Kidney glomerular epithelial cell (primary cell): ENCODE measurements at places on chromosomes 16 and 17.

GRCh38 chr16:68739964-68740627, 3.0 kb downstream of the CDH1 start:
- peak; percentile 84 for DNase-seq

DNA sequence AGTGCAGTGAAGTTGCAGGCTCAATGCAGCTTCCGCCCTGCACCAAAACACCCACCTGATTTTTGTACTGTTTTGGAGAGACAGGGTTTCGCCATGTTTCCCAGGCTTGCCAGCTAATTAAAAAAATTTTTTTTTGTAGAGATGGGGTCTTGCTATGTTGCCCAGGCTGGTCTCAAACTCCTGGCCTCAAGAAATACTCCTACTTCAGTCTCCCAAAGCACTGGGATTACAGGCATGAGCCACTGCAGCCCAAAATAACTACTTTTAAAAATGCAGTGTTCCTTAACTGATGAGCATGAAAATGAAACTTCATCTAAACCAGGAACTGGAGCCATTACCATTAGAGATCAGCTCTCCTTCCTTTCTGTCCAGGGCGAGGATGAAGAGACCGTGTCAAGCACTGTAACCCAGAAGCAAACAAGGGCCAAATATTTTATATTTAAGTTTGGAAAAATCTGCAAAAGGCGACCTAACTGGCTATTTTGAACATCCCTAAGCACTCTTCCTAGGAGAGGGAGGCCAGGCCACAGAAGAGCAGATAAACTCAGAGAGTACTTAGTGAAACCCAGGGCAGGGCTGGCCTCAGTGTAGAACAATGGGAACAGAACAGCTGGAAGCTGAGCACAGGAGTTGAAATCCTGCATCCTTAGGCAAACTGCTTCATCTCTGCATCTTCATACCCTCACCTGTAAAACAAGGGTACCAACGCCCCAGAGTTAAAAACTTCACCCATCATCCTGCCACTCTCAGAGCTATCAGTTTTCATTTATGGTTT, 24.0 kb downstream of the CREBBP start:
- no peak for DNase-seq

DNA sequence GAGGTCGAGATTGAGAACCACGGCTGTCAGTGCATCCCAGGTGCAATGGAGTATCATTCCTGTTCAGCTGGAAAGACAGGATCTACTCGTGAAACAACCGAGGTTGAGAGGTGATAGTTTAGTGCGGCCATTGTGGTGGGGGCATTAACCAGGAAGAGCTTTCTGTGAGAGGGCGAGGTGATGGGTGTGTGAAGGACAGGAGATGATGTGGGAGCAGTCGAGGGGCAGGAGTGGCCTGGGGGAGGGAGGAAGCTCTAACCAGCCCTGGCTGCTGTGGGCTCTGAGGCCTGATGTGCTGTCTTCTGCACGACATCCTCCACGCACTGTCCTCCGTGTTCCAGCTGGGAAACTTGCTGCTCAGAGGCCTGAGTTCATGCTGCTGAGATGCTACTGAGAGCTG, 22.0 kb downstream of the GOSR2 start:
- no peak for DNase-seq

DNA sequence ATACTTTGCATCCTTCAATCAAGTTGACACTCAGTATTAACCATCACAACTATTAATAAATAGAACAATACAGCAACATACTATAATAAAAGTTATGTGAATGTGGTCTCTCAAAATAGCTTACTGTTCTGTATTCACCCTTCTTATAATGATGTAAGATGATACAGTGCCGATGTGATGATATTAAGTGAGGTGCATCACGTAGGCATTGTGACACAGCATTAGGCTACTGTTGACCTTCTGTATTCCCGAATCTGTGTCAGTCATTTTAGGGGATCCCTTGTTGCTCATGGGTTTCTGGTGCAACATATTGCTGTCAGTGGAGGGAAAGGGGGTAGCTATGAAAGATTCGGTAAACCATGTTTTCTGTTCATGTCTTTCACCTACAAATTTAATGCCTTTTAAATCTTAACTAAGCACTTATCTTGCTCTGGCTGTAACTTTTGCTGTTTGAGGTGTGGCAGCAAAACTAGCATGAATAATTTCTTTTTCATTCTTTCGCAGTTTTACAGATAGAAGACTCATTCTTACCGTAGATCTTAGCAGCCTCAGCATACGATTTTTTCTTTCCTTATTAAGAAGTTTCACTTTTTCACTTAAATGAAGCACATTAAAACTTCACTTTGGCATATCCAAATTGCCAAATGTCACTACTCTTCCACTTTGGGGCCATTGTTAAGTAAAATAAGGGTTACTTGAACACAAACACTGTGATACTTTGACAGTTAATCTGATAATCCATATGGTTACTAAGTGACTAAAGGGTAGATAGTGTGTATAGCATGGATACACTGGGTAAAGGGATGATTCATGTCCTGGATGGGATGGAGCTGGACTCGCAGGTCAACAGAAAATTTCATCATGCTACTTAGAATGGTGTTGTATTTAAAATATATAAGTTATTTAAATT, 29.6 kb downstream of the NFAT5 start:
- no peak for DNase-seq

DNA sequence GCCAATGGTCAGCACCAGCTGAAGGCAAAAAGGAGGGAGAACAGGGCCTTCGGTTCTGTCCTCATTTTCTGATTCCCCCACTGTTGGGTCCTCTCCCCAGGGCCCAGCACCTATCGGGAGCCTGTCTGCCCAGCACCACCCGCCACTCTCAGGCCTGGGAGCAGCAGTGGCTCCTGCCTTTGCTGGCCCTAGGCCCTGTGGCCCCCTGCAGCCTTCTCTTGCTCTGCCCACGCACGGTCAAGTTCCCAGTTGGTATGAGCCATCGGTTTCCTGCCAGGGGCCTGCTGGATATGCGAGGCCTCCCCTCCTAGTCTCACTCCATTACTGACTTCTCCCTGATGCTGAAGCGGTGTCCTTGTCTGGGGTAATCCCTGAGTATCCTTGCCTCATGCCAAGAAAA, 37.5 kb downstream of the HSBP1 start:
- no peak for DNase-seq

DNA sequence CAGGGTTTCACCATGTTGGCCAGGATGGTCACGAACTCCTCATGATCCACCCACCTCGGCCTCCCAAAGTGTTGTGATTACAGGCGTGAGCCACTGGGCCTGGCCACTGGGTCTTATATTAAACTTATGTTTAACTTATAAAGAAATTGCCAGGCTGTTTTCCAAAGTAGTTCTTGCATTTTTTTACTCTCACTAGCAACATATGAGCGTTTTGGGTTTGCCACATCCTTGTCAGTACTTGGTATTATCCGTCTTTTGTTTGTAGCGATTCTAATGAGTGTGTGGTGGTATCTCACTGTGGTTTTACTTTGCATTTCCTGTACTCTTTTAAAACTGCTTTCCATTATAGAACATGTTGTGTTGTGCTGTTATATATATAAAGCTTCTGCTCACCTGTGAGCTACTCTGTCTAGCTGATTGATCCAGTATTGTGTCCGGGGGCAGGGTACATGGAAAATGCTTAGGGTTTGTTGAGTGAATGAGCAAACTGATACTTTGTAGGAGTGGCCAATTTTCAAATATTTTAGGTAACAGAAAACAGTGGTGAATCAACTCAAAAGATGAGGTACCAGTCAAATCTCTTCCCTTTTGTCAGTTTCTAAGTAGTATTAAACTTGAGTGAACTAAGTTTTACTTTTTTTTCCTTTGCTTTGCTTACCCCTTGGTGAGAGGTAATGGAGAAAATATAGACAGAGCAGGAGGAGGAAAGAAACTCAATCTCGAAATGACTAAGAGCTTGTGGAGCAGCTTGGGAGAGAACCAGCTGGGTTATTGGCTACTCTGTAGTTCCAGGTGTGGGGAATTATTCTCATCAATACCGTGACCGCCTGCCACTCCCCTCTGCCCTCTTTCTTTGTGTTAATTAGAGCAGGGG, 75.8 kb downstream of the PITPNC1 start:
- DNase-seq: no peak

DNA sequence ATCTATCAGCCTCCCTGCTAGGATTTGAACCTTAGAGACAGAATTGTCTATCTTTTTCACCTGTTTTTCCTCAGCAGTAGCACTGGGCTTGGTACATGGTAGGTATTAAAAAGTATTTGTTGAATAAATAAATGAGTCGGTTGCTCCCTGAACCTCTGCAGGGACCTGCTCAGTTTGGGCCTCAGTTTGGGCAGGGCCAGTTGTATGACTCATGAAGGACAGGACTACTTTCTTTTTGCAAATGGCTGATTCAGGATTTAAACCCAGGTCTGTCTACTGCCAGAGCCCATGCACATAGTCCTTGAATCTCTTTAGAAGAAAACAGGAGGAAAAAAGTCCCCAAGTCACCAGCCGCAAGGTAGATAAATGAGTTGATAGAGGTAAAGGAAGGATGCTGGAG, 3.1 kb downstream of the MMP2 start:
- no peak for DNase-seq

- DNase-seq: no peak
Observed at GRCh38 chr16:56336071-56336688, 89.2 kb downstream of the AMFR start.

DNA sequence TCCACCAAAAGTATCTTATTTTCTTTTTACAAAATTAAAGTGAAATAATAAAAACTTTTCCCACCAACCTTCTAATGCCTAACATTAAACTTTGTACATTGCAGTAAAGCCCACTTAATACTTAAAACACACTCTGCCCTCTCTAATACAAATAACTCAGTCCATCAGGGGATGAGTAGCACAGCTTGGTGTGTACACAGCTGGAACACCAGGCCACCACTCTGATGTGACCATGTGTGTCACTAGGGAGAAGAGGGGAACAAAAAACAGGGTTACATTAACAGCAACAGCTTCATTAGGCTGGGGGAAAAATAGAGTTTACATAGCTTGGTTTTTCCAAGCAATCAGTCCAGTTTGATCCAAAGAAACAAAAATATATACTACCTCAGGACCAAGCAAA, 295.0 kb downstream of the CEP112 start:
- DNase-seq: no peak

- DNase-seq: no peak
Observed at GRCh38 chr17:58303971-58304749, 23.4 kb upstream of the MPO start.

- DNase-seq: peak; percentile 22
Observed at GRCh38 chr17:32960815-32961214, 30.8 kb upstream of the SPACA3 start.

- no peak for DNase-seq
Observed at GRCh38 chr17:80272366-80272765, 11.7 kb downstream of the RNF213 start.

- DNase-seq: no peak
Observed at GRCh38 chr17:39719563-39720355, 10.6 kb downstream of the MIEN1 start.

DNA sequence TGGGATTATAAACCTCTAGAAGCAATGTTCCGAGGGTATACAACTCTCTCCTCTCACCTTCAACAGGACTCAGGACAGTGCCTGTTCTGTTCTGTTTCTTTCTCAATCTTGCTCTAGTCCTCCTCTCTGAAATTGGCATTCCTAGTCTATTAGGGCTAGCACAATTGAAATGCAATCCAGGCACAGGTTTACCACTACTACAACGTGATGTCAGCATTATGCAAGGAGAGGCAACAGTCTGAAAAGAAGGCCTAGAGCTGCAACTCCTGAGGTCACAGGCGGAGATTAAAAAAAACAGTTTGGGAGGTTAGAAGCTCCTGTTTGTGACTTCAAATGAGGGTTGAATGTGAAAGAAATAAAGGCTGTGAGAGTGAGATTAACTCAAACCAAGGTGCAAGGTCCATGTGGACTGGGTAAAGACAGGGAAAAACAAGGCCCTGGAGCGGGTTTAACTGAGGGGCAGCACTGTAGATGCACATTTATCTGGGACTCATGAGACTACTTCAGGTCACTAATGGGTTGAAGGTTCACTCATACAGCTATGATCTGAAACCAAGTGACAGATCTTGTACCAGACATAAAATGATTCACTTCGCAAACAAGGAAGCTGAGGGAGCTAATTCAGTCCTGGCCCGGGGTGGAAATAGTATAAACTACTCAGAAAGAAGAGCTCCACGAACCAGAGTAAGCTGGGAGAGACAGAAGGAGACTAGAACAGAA, 16.8 kb downstream of the AMFR start:
- DNase-seq: no peak

- DNase-seq: peak; percentile 81
Observed at GRCh38 chr16:3835089-3835602, 45.4 kb downstream of the CREBBP start.

DNA sequence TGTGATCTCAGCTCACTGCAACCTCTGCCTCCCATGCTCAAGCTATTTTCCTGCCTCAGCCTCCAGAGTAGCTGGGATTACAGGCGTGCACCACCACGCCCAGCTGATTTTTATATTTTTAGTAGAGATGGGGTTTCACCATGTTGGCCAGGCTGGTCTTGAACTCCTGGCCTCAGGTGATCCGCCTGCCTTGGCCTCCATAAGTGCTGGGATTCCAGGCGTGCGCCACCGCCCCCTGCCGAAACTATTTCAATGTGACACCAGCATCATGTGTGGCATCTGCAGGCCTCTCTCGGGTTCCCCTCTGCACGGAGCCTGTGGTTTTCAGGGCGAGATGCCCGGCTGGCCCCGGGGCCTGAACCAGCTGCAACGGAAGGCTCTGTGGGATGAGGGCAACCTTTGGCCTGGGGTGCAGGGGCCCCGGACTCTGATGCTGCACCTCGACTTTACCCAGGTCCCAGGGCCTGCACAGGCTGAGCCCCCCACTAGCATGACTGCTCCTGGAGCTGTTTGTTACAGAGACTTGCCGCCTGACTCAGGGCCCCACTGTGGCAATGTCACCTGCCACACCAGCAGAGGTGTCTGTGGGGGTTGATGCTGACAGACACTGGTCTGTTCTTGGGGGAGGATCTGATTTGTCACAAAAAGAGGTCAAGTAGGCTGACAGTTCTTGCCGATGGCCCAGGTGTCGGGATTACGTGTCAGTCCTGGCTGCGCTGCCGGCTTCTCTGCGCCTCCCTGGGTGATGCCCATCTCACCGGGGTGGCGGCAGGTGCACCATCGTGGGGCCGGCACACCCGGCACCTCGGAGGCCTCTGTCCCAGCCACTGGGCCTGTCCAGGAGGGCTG, 8.6 kb upstream of the TEX19 start:
- no peak for DNase-seq

- no peak for DNase-seq
Observed at GRCh38 chr16:19131825-19132218, 18.1 kb downstream of the ITPRIPL2 start.

GRCh38 chr17:34163123-34163522, 92.0 kb upstream of the CCL2 start:
- no peak for DNase-seq

GRCh38 chr17:11170881-11171280, 70.1 kb upstream of the SHISA6 start:
- DNase-seq: no peak

- peak; percentile 3 for DNase-seq
Observed at GRCh38 chr17:77882481-77883212, 75.9 kb upstream of the TNRC6C start.
